HFFc6 (cell line): ENCODE measurements at places on chromosomes 11 and 22. TPM values are rescaled to one million over a fixed set of nuclear protein-coding genes. Genes with fewer than 3 reads are reported as not detected.

The C1QTNF6 gene
- total RNA-seq = 3.6 to 4.9 TPM (median 4.3 TPM) in 3 replicates

The IL17REL gene
- total RNA-seq = not detected in 3 replicates

GRCh38 chr22:26541167-26541819 lies 29.0 kb upstream of the TFIP11 start:
- no peak for DNase-seq

DNA sequence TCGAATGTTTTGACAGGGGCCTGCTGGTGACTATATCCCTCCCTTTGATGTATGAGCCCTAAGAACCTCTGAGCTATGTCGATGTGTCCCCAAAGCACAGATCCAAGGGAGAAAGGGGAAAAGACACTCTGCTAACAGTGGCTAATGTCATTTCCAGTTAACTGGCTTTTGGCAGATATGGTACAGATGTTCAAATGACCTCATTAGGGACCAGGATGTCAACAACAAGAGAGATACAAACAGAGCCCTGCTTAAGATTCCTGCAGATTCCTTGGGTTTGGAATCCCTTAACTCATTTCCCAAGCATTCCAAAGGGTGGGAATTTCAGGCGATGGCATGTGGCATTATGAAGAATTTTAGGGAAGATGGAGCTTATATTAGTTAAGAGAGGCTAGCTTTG lies 517.3 kb downstream of the SOX6 start:
- no peak for DNase-seq

DNA sequence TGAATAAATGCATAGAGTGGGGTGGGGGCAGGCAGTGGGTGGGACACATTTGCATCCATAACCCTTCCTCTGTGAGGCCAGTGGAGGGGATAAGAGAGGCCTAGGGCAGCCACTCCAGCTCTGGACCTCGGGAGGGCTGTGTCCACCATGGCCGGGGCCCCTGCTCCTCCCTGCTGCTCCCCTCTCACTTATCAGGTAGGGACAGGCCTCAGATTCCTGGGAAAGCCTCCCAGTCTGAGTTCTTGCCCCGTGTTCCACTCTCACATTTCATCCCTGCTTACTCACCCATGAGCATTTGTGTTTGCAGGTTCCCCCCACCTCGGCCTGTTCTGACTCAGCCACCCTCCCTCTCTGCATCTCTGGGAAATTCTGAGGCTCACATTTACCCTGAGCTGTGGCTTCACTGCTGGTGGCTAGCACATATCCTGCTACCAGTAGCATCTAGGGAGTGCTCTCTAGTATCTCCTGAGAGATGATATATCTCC lies 128.7 kb upstream of the TOP3B start:
- peak; percentile 69 for DNase-seq

DNA sequence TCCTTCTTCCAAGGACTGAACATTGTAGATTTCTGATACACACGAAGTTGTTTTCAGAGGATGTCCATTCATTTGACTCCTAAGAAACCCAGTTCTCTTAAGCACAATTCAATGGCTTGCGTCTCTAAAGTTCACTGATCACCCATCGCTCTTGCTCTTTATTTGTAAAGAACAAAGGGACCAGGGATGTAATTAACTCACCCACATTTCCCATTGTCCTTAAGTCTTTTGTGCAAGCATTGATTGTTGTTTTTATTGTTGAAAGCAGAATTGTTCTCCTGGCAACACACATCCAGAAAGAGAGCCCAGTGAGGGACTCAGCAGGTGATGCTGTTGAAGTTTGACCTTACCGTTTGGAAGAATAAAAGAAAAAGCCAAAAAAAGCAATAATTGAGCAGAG lies 59.2 kb downstream of the SPON1 start:
- DNase-seq = no peak
